ENCODE measurements at places on chromosomes 5 and 9. TPM values are rescaled to one million over a fixed set of nuclear protein-coding genes. Genes with fewer than 3 reads are reported as not detected.
A peak's percentile ranks its signal among the peaks of the same experiment; 100 is the strongest.

TOR4A gene
- polyA plus RNA-seq: 45.7 TPM

PKD2L2 gene
- polyA plus RNA-seq: not detected

BHMT gene
- polyA plus RNA-seq: not detected

TMEM232 gene
- polyA plus RNA-seq: not detected

LRRC70 gene
- 32.6 TPM for polyA plus RNA-seq

NIPAL4 gene
- polyA plus RNA-seq: 0.10 TPM

FAT2 gene
- not detected for polyA plus RNA-seq

MCC gene
- 6.9 TPM for polyA plus RNA-seq

FCN1 gene
- not detected for polyA plus RNA-seq

- DNase-seq: peak; percentile 78
Measured at GRCh38 chr5:103224118-103224893, 34.3 kb upstream of the MACIR start.

GRCh38 chr5:34857161-34857560, 18.2 kb downstream of the TTC23L start:
- DNase-seq: no peak

DNA sequence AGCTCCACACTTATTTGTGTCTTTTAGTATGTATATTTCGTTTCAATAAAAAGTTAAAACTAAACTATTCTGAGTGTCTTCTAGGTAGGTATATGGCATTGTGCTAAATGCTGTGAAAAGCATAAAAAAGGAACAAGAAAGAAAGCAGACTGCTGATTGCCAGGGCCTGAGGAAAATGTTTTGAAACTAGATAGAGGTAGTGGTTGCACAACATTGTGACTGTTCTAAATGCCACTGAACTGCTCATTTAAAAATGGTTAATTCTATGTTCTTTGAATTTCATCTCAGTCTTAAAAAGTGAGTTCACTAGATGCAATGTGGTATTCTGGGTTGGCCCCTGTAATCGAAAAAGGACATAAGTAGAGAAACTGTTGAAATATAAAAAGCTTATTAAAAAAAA, 2.6 kb upstream of the ALAD start:
- no peak for DNase-seq

DNA sequence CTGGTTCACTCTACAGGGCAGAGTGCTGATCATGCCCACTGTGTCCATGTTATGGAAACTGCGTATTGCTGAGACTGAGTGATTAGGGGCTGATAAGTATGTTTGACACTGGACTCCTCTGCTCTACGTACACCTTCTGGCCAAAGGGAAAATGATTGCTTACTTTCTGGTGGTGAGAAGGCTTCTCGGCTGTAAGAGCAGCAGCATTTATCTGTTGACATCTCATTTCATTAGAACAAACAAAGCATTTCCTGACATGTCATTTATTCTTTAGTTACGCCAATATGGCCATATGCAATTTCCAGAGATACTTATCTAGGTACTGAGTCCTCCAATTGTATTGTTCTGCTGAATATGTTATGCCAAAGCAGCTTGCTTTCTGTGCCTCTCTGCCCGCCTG, 5.6 kb downstream of the FAXDC2 start:
- DNase-seq: peak; percentile 68

DNA sequence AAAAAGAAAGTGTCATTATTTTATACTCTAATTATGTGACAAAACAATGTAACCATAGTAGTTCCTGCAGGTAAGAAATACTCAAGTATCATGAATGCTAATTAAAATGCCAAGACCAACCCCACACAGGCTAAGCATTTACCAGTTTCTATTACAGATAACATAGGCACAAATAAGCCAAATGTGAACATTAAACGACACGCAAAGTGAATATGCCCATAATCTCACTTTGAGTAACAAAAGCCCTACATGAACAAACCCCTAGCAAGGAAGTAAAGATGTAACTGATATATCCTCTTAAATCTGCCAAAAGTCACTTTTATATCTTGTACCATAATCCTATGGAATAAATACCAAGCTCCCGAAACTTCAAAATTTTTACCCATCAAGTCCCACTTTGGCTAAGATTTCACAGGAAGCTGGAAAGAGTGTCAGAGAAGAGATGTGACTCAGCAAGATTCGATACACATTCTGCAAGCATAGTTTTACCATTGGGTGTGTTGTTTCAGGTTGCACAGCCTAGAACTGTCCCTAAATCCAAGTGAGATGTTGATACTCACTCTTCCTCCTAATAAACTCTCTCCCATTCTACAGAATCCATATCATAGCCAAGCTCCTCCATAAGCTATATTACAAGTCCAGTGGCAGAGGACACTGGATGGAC, 28.8 kb downstream of the TRPM6 start:
- no peak for DNase-seq

GRCh38 chr9:81964218-81965171, 21.2 kb downstream of the SPATA31D3 start:
- DNase-seq: no peak

GRCh38 chr5:61435368-61435767, 103.3 kb downstream of the ZSWIM6 start:
- no peak for DNase-seq
